ENCODE measurements at places on chromosomes 7 and 10.

GRCh38 chr7:71770269-71770907 is 638.4 kb downstream of the GALNT17 start:
- no peak for DNase-seq

GRCh38 chr10:28177944-28178637 is 124.8 kb downstream of the MPP7 start:
- DNase-seq = no peak

DNA sequence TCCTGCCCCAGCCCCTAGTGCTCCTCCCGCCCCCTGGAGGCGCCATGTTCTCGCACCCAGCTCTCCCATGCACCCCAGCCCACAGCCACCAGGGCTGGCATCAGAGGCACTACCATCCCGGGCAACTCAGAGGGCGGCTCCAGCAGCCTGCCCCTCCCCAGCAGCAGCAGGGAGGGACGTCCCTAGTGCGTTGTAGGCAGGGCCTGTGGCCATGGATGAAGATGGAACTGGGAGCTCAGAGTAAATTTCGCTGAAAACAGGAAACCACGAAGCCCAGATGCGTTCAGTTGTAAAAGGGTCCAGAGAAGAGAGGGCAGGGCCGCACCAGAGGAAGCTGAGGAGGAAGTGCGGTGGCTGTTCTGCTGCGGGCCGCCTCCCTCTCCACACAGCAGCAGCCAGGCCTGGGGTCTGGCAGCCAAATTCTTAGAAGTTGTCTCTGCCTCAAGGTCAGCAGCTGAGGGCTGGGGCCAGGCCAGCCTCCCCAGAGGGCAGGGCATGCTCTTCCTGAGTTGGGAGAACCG is 24.6 kb downstream of the VSIR start:
- no peak for DNase-seq

GRCh38 chr10:4450981-4451908 is 374.8 kb upstream of the AKR1E2 start:
- DNase-seq = no peak

DNA sequence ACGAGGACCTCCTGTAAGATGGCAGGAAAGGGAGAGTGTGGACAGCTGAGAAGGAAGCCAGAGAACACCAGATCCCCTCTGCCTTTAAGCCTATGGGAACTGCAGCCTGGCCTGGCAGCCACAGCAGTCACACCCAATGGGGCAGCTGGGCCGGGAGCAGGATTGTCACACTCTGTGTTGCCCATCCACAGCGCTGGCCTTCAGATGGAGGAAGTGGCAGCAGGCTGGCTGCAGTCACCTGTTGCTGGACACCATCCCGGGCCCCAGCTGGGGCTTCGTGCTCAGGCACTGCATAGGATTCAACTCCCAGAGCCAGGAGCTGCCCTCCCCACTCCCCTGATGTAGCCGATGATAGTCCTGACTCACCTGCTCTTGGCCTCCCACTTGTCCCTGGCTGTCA is 114.4 kb downstream of the COL13A1 start:
- no peak for DNase-seq

DNA sequence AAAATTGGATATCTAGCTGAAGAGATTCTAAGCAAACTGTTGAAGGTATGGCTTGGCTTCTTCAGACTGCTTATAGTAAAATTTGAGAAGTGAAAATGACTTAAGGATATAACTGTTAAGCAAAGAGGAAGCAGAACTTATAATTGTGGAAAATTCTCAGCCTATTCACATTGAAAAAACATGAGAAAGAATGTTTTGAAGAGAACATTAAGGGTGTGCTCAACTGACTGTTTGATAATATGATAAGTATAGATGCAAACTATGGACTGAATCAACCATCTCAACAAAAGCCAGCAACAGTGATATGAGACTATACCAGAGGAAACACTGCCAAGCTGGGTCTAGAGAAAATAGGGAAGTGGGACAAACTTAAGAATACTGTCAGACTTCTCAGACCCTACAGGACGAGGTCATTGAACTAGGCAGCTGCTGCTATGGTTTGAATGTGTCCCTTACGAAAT is 133.1 kb upstream of the PPP1R3A start:
- DNase-seq = no peak

DNA sequence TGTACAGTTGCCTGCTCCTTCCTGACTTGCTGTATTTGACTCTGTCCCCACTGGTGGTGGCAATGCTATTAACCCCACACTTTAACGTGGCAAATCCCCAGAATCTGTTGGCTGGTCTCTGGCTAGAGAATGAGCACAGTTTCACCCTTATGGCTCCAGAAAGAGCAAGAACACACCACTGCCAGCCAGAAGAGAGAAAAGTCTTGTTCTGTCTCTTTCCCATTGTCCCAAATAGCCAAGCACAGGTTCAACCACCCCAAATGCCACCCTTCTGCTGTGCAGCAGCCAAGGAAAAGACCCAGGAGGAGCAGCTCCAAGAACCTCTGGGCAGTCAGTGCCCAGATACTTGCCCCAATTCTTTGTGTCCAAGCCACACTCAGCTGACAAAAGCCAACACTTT is 11.3 kb downstream of the SLC16A9 start:
- no peak for DNase-seq

DNA sequence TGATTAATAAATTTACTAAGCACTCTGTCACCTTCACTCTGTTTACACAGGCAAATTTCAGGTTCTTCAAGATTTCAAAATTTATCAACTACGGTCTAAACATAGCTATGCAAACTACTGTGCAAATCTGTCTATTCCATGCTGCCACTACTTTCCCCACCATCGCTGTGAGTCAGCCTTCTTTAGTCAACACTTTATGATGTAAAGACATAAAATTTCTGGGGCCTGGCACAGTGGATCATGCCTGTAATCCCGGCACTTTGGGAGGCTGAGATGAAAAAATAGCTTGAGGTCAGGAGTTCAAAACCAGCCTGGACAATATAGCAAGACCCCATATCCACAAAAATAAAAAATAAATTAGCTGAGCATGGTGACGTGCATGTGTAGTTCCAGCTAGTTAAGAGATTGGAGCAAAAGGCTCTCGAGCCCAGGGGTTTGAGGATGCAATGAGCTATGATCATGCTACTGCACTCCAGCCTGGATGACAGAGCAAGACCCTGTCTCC is 42.6 kb downstream of the CNOT4 start:
- DNase-seq = no peak

DNA sequence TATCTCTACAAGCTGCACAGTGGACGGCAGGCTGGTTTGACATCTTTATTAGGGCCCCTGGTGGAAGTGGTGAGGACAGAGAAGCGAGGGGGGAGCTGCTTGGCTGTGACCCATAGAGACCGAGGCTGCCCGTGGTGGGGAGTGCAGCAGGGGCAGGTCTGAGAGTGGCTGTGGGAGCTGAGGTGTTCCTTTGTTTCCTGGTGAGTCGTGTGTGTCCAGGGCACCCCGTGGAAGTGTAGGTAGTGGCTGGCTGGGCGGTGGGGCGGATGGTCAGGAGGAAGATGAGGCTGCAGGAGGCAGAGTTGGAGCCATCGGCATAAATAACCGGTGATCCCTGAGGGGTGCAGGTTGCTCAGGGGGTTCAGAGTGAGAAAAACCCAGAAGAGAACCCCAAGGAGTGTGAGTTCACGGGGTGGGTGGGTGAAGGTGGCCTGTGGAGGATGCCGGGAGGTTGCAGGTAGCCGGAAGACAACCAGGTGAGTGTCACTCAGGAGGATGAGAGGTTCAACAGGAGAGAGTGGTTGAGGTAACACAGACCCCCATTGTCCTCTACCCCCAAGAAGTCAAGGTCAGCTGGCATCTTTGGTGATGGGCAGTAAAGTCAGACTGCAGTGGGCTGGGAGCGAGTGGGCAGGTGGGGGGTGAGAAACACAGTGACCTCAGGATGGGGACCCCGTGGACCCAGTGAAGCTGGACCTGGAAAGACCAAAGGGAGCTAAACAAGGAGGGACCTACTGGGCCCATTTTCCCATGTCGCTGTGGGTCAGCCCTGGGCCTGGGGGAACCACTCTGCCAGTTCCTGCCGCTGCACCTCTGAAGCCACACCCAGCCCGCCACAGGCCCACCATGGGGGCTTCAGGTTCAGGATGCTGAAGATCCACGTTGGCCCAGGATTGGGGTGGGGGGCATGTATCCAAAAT is 7.8 kb downstream of the ATP6V0E2 start:
- DNase-seq = no peak
